ENCODE measurements at places on chromosomes 4 and X.

GRCh38 chrX:132118358-132118757 lies 9.5 kb downstream of the FRMD7 start:
- DNase-seq: no peak

DNA sequence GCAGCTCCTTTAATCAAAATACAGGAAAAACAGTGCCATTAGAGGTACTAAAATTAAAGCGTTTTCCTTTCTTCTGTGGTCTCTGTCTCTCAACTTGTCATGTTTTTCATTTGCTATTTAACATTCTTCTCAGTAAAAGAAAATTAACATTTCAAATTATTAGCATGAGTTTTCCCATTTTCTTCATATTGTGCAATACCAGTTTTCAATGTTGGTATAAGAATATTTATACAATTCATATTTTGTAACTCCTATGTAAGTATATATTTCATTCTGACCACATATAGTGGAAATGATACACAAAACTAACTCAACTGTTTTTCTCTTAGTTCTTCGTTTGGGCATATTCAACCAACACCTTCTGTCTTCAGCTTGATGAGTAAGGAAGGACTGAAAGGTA lies 308.3 kb downstream of the HS3ST1 start:
- no peak for DNase-seq

DNA sequence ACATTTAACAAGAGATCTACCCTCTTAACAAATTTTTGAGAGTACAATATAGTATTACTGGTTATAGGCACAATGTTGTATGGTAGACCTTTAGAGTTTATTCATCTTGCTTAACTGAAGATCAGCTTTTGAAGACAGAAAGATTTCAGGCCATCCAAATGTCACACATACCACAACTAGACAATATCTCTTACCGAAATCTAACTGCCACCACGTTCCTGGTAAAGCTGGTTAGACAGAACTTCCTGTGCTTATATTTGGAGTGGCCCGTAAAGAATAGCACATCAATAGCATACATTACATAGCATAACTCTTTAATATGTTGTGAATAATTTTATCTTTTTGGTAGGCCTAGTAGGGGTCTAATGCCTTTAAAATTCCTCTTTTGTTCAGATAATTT lies 29.8 kb upstream of the ARHGEF6 start:
- DNase-seq: no peak

DNA sequence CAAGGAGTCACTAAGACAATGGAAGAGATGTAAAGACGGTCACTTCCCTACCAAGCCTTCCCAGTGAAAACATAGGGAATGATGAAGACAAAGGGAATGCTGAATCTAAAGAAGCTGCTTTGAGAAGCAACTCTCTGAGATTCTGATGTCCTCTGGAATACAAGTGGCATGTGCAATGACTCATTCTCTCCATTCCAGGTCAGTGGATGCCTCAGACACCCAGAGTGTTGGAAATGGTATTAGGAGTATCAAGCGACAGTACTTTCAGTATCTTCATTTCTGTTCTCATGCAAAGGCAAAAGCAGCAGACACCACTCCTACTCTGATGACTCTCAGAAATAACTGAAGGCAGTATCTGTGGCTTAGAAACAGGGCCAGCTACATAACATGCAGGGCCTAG lies 102.6 kb downstream of the FSTL5 start:
- no peak for DNase-seq

GRCh38 chr4:2948895-2949781 lies 14.1 kb downstream of the NOP14 start:
- no peak for DNase-seq

DNA sequence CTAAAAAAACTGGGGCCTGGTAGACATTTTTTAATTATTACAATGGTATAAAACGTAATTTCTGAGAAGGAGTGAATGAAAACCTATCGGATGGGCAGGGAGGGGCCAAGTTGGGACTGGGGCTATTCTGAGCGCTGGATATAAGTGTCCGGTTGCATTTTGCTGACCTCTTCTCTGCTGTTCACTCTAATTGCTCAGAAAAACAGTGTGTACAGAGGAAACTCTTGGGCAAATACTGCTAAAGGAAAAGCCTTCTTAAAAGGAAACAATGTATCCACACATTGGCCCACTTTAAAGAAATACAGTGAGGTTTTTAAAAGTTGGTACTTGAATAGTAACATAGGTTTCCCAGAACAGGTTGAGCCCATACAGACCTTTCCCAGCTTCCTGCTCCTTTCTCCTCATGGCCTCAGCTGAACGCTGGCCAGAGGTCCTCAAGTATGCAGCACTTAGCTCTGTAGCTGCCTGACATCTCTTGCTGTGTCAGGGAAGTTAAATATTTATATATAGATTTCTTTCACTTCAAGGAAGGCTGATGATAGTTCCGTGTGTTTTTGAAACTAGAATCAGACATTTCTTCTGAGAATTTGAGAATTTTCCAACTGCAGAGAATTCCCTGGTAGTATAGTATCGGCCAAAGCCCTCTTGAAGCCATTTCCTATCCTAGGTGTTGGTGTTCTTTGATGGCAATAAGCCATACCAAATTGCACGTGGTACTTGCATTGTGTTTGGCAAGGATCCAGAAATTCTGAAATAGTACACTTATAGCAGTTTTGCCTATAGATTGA lies 97.1 kb upstream of the SLC4A4 start:
- no peak for DNase-seq

- DNase-seq: no peak
Measured at GRCh38 chrX:81259020-81259713, 57.3 kb downstream of the SH3BGRL start.

GRCh38 chr4:6386091-6386490 lies 86.3 kb downstream of the PPP2R2C start:
- DNase-seq: no peak

DNA sequence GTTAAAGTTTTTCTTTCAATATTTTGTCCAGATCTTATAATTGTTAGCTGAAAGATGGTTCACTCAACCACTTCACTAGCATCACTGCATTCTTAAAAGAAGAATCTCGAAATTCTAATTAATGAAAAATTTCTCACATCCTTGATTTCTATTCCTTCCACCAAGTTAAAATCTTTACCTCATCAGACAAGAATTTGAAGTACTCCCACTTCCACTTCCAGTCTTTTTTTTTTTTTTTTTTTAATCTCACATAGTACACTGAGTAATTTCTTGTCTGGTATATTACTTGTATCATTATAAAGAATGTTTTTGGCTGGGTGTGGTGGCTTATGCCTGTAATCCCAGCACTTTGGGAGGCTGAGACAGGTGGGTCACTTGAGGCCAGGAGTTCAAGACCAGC lies 73.2 kb downstream of the FBXW7 start:
- DNase-seq: no peak

- DNase-seq: peak; percentile 78
Measured at GRCh38 chrX:38805432-38806389, 4.5 kb downstream of the MID1IP1 start.

GRCh38 chrX:97402903-97403302 lies 519.2 kb downstream of the RPA4 start:
- no peak for DNase-seq

DNA sequence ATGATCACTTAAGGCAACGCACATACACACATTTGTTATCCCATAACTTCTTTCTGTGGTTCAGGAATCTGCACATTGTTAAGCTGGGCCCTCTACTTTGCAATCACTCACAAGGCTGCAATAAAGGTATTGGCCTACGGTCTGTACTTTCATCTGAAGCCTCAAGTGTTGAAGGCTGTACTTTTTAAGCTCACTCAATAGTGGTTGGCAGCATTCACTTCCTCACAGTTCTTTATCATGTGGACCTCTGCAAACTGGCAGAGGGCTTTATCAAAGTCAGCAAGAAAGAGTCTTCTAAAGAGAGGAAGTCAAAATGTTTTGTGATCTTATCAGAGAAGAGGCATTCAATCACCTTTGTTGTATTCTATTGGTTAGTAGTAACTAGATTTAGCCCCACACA lies 301.4 kb upstream of the EPHA5 start:
- no peak for DNase-seq

DNA sequence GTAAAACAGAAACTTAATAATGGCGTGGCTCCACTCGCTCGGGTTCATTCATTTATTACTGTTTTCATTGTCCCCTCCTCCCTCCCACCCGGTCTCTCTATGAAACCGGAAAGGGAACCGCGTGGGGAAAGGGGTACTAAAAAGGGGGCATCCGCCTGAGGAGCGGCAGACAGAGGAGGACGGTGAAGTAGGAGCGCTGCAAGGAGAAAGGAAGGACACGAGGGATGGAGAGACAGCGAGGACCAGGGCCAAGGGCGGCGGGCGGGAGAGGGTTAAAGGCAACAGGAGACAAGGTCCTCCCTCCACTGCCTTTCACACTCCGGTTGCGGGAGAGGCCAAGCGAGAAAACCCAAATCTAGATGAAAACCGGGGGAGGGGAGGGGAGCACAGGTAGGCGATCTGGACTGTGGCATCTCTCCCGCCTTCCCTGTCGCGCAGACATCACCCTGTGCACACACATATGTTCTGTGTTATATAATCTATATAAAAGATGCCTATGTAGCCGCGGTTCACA lies 829 bp downstream of the ELOVL6 start:
- peak; percentile 46 for DNase-seq

- peak; percentile 62 for DNase-seq
Measured at GRCh38 chrX:10106806-10107205, 50.0 kb upstream of the CLCN4 start.

DNA sequence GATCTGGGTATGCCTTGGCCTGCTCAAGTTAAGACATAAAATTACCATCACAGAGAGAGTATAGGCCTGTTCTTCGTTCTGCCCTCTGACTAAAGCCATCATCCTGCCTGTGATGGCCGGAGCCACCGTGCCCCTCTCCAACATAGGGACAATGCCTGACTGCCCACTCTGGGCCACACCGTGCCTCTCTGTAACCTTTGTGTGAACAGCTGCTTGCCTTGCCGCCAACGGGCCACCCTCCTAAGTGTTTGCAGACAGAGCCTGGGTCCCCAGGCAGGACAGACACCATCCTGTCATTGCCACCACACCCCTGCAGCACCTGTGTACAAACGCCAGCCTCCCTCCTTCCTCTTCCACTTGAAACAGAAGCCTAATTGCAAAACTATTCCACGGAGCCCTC lies 298.7 kb upstream of the TENM3 start:
- no peak for DNase-seq

DNA sequence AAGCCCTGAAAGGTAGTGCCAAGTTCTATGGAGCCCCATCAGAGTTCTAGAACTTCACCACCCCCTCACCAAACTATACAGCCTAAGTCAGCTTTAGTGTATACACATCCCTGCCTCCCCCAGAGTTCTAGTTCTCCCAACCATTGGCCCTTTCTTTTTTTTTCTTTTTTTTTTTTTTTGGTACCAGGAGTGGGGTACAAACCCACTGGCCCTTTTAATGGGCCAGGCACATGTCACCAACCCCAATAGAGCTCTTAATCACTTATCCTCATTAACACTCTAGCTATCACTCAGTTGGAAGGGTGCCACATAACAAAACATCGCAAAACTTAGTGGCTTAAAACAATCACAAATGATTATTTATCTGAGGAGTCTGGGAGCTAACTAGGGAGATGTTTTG lies 588.6 kb downstream of the BCOR start:
- DNase-seq: no peak

DNA sequence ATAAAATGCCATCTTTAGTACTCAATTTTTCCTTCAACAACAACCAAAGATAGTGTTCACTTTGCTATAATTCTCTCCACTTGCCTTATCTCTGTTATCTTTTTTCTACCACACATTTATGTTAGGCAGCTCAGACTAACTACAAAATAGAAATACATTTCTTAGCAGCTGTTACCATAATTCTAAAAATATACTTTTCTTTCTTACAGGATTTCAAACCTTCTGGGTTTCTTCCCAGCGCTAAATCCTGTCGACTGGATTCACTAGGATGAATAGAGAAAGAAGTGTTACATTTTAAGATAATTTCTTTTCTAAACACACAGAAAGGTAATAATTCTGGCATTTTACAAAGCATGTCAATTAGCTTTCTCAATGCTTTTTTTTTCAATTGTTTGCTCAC lies 105.5 kb upstream of the GK2 start:
- DNase-seq: no peak

DNA sequence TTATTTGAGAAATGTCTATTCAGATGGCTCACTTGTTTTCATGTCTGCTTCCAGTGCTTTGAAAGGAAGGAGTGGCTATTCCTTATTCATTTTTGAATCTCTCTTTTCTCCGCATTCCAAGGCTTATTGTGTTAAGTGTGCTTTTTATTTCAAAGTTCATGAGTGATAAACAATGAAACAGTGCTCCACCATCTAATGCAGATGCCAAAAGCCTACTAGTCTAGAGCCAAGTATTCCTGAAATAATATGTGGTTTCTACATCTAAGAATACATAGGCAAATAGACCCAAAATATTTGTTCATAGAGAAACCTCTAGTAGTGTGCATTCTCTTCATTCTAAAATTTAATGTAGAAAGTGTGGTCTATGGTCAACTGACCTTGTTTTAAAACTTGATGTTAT lies 187.3 kb downstream of the GABRB1 start:
- DNase-seq: no peak

GRCh38 chr4:4671774-4672349 lies 130.0 kb upstream of the STX18 start:
- no peak for DNase-seq

- DNase-seq: no peak
Measured at GRCh38 chrX:24927372-24927771, 88.4 kb downstream of the ARX start.

- DNase-seq: no peak
Measured at GRCh38 chr4:25310066-25310802, 2.3 kb upstream of the ZCCHC4 start.

DNA sequence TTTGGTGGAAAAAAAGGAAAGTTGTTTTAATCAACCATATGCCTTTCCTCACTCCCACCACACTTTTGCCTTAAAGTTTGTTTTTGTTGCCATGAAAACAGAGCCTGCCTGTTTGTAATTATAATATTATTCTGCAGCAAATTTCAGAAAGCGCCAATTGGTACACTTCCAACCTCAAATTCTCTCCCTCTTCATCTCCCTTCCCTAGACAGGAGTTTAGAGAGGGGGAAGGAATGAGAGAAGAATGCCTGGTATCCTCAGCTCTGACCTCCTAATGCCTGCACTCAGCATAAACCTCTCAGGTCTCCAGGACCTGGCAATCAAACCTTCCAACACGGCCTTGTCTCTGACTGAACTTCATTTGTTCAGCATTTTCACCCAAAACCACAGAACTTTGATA lies 138.4 kb upstream of the HCCS start:
- no peak for DNase-seq

GRCh38 chr4:55553441-55554201 lies 6.9 kb upstream of the CLOCK start:
- DNase-seq: peak; percentile 51

- no peak for DNase-seq
Measured at GRCh38 chr4:30837131-30837539, 117.0 kb downstream of the PCDH7 start.

All from CD4-positive, alpha-beta T cell treated with Interleukin-12 subunit alpha and Interleukin-12 subunit beta, for 1 hour (primary cell).